ENCODE measurements at places on chromosomes 2 and 18. TPM values are rescaled to one million over a fixed set of nuclear protein-coding genes. Genes with fewer than 3 reads are reported as not detected.

TUBB8B gene
- total RNA-seq: not detected

RGPD8 gene
- 40.0 TPM for total RNA-seq

- DNase-seq: no peak
- H3K36me3 ChIP-seq: no peaks in the 10 kb centered on the region
- no peak overlapping the region for H3K27ac ChIP-seq
- no peaks in the 10 kb centered on the region for H3K4me1 ChIP-seq
These were observed 166.3 kb upstream of the FN1 start for GRCh38 chr2:215601990-215602721.

- no peak for DNase-seq
- no peak overlapping the region for H3K27ac ChIP-seq
- H3K4me3 ChIP-seq: no peak overlapping the region
- no peaks in the 10 kb centered on the region for H3K27me3 ChIP-seq
- no peaks in the 10 kb centered on the region for H3K36me3 ChIP-seq
- H3K4me1 ChIP-seq: no peaks in the 10 kb centered on the region
These were observed 143.4 kb downstream of the CYRIA start for GRCh38 chr2:16522031-16522831.

GRCh38 chr18:48905513-48905912 is 45.3 kb downstream of the SMAD7 start:
- peaks cover 8% of the 10 kb centered on the region for H3K4me1 ChIP-seq
- no peak overlapping the region for H3K4me3 ChIP-seq
- no peaks in the 10 kb centered on the region for H3K27me3 ChIP-seq
- no peaks in the 10 kb centered on the region for H3K36me3 ChIP-seq

DNA sequence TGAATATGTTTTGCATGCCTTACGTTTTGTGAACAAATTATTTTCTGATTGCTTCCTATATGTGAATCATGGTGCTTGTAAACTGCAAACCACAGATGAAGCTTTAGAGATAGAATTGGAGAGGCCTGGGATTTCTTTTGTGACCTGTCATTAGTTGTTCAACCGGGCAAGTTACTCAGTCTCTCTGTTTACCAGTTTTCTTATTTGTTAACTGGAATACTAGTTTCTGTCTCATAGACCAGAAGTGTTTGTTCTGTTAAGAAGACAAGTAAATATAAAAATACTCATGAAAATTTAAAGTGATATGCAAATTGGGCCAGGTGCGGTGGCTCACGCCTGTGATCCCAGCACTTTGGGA is 27.3 kb downstream of the DGKD start:
- DNase-seq: no peak
- no peaks in the 10 kb centered on the region for H3K27me3 ChIP-seq
- H3K36me3 ChIP-seq: no peaks in the 10 kb centered on the region
- no peak overlapping the region for H3K27ac ChIP-seq
- no peaks in the 10 kb centered on the region for H3K4me1 ChIP-seq
